ENCODE measurements at places on chromosomes 5 and 9.
A peak's percentile ranks its signal among the peaks of the same experiment; 100 is the strongest.

DNA sequence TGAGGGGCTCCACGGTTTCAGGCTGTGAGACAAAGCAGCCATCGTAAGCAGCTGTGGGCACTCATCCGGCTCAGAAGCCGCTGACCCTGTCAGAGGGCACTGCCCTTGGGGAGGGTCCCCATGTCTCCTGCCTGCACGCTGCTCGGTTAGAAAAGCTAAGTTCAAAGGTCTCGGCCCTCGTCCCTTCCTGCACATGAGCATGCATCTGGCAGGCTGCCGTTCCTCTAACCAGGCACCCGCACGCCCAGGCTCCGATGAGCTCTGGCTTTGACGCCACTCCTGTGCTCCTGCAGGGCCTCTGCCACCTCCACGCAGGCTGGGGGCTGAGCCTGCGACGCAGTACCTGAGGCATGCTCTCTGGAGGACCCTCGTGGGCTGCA is 51.3 kb downstream of the NKD2 start:
- no peak for DNase-seq

DNA sequence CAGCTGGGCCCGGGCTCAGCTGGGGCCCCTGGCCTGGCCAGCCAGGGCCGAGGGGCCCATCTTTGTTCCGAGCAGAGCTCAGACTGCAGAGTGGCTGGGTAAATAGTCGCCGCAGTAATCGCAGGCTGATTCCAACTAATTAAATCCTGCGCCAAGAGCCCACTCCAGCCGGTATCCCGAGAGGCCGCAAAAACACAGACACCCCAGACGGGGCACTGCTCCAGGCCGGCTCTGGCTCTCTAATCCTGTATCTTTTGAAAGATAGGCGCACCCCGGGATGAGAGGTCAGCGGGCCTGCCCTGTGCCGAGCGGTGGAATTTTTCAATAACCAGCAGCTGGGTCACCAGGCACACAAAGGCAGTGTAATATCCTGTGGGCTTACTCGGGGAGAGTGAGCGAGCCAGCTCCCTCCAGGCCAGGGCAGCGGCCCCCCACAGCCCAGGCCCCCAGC is 57.7 kb downstream of the LMX1B start:
- no peak for DNase-seq

GRCh38 chr5:121819682-121820261 is 31.9 kb upstream of the FTMT start:
- no peak for DNase-seq

DNA sequence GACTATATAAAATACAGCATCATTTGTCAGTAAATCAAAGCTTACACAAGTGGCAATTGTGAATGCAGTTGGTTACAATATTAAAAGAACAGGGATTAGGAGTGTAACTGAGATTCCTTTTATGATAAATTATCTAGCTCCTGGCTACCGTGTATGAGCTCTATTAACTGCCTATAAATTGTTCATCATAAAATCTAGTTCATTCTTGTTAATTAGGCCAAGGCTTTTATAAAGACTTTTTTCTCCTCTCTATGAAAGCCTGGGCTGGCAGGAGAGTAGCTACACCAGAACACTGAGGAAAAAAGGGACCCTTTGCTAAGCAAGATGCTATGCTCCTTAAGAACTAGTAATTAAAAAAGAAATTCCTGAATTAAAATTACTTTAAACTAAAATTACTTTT is 132.4 kb upstream of the MEF2C start:
- no peak for DNase-seq

- no peak for DNase-seq
Measured at GRCh38 chr9:81557452-81558090, 131.8 kb downstream of the TLE1 start.

DNA sequence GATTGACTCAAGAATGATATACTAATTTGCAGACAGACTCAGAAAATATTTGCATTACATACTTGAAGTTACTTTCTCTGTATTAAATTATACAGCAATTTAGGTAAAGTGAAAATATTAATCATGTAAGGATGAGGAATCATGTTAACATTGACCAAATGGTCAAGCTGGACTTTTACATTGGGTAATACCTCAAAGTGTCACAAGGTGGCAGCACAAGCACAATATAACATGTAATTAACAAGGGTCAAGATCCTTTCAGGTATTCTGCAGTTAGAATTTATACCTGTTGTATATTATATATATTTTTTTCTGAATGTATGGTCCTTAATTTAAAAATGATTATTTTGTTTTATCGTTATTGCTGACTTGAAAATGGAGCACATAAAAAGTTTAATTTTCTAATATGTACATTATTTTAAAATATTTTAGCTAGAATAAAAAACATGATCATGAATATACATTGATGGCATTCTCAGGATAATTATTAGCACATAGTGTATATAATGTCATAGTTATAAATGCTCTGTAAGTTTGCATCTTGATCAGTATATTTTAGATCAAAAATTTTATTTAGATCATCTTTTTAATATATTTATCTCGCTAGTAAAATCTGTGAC is 8.6 kb downstream of the HAPLN1 start:
- DNase-seq, result no peak

DNA sequence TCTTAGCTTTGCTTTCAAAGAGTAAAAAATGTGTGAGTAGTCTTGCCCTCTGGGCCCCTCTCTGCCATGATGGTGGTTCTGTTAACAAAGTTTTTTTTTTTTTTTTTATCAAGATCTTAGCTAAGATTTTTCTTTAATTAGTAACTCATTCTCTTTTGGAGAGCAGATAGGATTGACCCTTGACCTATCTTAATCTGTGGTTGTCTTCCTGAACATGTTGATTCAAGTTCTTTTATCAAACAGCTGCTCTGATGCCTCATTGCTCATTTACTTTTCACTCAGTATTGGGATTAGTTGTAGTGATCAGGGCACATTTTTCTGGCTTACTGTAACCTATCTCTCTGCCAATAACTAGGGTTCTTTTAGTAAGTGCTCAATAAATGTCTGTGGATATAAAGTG is 106.3 kb downstream of the PCSK5 start:
- DNase-seq, result no peak

DNA sequence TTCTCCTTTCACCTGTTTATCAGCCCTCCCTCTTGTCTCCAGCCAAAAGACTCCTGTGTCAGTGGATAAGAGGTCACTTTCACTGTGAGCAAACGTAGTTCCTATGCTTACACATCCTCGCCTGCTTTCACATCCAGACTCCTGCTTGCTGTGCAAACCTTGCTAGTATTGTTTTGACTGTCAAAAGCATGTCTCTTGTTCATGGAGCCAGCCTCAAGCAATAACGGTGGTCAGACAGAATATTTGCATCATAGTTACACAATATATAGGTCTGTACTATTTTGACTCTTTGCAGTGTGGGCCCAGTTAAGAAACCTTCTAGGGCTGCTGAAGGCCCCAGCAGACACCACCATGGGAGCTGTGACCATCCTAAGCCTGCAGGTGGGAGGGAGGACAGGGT is 420.0 kb downstream of the SEMA5A start:
- no peak for DNase-seq

- no peak for DNase-seq
Measured at GRCh38 chr5:27315363-27316270, 277.2 kb upstream of the CDH9 start.

GRCh38 chr5:119385136-119385535 is 29.3 kb downstream of the TNFAIP8 start:
- no peak for DNase-seq

- no peak for DNase-seq
Measured at GRCh38 chr5:160772854-160773253, 79.2 kb downstream of the ATP10B start.

DNA sequence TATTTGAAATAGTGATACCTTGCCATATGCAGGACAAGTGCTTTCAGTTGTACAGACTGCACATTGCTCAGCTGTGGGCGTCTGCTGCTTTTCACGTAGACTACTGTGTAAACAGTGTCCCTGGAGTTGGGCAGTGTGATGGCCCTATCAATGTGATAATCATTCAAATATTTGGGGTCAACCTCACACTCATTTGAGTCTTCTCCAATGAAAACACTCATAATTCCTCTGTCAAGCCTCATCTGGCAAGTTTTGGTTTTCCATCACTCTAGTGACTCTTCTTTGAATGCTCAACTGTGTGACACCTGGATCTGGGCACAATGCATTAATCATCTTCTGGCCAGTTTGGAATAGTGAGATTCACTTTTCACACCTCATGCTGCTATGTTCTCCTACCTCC is 64.4 kb downstream of the UGCG start:
- DNase-seq, result no peak

DNA sequence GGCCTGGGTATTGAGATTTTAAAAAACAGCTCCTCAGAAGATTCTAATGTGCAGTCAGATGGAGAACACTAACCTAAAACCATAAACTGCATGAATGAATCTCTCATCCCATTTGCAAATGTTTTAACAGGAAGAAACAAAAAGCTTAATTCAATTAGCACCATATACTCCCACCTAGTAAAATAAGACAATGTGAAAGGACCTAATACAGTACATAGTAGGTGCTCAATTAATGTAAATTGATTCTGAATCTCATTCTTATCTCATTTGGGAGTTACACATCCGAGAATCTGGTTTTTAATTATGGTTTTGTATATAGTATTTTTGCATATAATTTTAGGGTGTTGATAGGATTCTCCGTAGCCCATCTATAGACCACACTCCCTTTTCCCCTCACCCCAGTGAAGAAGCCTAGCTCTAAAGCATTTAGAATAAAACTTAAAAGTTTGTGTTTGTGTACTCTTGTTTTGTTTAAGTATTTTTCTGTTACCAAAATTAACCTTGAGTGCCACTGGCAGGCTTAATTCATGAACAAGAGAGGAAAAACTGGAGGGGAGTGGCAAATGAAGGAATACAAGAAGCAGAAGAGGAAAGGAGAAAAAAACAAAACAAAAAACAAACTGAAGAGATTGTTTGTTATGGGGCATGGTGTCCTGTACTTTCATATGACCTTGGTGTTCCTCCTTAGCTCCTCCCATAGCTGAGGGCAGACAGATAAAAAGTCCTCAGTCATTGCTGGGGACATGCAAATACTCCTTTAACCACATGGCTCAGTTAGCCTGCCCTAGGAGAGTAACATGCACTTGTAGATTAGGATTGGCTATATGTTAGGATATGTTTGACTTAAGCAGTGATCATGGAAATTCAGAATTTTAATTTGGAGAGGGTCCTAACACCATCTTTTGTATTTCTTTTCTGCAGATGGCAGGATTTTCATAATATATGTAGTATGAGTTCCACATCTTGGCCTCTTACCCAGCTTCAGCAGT is 1.2 kb downstream of the RNF14 start:
- no peak for DNase-seq

GRCh38 chr5:149341876-149342275 is 3.4 kb upstream of the GRPEL2 start:
- DNase-seq, result no peak

- no peak for DNase-seq
Measured at GRCh38 chr9:108889649-108890067, 27.6 kb downstream of the ACTL7A start.

DNA sequence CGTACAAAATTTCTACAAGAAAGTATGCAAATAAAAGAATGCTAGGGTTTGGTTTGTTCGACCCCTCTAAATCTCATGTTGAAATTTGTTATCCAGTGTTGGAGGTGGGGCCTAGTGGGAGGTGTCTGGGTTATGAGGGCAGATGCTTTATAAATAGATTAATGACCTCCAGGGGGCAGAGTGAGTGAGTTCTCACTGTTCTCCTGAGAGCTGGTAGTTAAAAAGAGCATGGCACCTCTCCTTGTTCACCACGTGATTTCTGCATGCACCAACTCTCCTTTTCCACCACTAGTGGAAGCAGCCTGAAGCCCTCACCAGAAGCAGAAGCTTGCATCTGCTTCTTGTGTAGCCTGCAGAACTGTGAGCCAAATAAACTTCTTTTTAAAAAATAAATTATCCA is 50.4 kb upstream of the FAM170A start:
- peak; percentile 12 for DNase-seq

DNA sequence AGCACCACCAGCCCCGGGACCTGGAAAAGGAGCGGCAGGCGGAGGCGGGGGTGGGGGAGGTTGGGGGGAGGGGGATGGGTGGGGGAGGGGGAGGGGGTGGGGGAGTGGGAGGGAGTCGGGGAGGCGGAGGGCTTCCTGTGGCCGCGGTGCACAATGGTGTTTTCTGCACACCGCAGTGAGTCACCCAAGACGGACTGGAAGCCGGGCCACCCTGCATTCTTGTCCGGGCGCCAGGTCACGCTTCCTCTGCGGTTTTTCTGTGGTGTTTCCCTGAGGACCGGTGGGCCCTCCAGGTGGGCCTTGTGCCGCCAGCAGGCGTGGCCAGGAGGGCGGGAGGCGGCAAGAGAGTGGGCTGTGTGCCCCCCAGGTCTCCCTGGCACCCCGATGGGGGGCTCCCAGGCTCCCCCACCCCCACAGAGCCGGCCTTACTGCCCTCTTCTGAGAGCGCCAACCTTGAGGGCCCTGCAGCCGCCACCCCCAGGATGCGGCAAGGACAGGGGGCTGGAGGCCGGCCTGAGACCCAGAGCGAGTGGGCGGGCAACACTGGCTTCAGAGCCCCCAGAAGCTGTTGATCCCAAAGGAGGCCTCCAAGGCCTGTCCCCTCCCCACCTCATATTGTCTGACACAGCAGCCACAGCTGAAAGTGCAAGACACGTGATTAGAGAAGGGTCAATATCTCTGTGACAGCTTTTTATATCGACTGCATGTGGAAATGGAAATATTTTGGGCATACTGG is 11.1 kb downstream of the EXD3 start:
- no peak for DNase-seq

- no peak for DNase-seq
Measured at GRCh38 chr5:125541085-125541484, 794.6 kb upstream of the ZNF608 start.

DNA sequence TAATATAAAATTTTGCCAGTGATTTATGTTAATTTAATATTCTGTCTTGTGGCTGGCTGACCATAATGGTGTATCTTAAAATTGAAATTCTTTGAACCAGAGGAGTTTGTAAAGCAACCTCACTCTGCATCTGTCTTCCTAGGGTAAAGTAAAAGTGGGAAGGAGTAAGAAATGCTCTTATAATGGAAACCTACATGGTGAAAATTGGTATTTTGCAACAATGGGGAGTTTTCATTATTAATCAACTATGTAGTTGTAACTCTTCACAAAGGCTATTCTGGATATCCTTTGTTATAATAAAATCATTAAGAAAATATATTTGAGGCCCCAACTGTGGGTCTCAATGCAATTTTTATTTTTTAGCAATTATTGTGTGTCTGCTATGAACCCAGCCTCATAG is 44.2 kb downstream of the SNX30 start:
- no peak for DNase-seq

DNA sequence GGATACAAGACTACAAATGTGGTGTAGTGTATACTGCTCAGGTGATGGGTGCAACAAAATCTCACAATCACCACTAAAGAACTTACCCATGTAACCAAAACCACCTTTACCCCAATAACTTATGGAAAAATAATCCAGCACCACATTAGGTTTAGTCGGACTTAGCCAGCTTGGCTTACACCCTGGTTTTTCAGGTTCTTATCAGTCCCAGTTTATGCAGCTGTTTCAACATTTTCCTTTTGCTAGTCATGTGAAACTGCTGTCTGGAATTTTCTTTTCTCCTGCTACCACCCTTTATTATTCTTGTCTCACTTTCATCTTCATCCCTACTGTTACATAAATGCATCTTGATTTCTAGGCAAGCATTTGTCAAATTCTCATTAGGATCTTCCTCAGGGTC is 51.5 kb downstream of the STK32A start:
- DNase-seq, result no peak

Measured in HuH-7.5 (cell line).